DMS79 (cell line): ENCODE measurements at places on chromosomes 13 and 19.
A peak's percentile ranks its signal among the peaks of the same experiment; 100 is the strongest.

- peak; percentile 32 for DNase-seq
Observed at GRCh38 chr19:48819366-48819816, 8.6 kb upstream of the BCAT2 start.

GRCh38 chr13:31853643-31854326, 114.5 kb downstream of the RXFP2 start:
- DNase-seq, result no peak

GRCh38 chr19:9847087-9847671, 12.1 kb downstream of the PIN1 start:
- no peak for DNase-seq

GRCh38 chr19:10766049-10766623, 48.3 kb downstream of the DNM2 start:
- DNase-seq, result no peak

DNA sequence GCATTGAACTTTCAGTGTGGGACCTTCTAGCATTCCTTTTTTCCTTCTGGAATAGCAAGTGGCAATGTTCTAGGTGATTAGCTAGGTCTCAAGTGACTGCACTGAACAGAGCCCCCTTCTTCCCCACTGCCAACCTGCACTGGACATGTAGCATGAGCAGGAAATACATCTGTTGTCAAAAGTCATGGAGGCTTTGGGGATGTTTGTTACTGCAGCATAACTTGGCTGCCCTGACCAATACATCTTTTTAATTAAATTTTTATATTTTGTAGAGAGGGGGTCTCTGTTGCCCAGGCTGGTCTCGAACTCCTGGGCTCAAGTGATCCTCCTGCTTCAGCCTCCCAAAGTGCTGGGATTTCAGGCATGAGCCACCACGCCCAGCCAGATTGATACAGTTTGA, 163.6 kb downstream of the CACNA1A start:
- DNase-seq, result no peak

- no peak for DNase-seq
Observed at GRCh38 chr19:5149932-5150901, 181.3 kb downstream of the KDM4B start.

DNA sequence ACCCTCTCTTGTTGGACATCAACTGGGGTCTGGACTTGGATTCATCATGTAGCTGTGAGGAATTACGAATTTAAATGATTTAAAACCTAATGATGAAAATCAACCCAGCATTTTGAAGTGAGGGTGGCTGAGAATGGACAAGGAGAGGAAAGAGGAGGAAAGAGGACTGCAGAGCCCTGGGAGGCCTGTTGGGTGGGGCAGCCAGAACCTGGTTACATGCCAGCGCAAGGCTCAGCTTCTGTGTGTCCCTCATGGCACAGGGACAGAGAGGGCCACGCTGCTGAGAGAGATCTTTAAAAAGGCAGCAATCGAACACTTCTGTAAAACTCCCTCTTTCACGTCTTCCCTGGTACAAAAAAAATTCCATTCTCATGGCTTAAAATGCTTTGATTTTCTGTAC, 292.7 kb downstream of the MYO16 start:
- DNase-seq, result no peak

- no peak for DNase-seq
Observed at GRCh38 chr13:76016799-76017400, 380.8 kb downstream of the LMO7 start.

DNA sequence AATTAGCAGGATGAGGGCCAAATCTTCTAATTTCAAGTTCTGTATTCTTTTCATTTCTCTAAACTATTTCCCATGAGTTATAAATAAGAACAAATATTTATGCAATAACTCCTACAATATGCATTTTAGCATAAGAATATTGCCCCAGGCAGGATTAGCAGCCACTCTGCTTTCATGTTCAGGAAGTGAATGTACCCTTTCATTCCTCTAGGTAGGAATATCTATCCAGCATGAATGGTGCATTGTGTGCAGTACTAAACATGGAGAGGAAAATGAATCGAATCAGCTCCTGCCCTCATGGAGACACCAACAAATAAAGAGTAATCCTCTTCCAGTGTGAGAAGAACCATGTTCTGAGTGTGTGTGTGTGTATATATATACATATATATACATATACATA, 41.0 kb downstream of the LHFPL6 start:
- no peak for DNase-seq

- no peak for DNase-seq
Observed at GRCh38 chr13:39407786-39408185, 195.2 kb downstream of the LHFPL6 start.

DNA sequence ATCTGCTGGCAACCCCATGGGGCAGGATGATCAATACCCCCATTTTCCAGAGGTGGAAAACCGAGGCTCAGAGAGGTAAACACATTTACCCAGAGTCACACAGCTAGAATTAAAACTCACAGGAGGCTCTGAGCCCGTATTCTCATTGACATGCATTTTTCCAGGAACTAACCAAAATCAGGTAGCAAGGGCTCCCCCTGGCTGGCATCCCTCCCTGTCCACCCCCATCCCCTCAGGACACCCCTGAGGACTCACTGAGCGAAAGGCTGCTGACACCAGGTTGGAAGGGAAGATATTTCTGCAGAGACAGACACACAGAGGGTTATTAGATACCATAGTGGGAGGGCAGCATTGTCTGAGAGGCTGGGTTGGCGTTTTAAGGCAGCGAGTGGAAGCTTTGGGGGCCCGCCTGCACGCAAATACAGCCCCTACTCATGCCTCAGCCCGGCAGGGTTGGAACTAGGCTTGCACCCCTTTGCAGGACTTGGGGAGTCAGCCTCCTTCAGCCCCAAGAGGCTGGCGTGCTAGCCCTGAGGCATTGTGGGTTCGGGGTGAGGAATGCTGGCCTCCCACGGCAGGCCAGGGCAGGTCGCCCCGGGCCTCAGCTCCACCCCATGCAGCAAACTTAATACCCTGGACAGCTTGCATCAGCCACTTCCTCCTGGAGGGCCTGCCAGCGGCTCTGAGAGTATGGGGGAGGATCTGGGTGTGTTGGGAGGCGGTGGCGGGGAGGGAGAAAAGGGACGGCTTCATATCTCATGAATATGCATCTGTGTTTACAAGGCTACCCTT, 3.9 kb downstream of the SLC1A5 start:
- DNase-seq, result peak; percentile 67

DNA sequence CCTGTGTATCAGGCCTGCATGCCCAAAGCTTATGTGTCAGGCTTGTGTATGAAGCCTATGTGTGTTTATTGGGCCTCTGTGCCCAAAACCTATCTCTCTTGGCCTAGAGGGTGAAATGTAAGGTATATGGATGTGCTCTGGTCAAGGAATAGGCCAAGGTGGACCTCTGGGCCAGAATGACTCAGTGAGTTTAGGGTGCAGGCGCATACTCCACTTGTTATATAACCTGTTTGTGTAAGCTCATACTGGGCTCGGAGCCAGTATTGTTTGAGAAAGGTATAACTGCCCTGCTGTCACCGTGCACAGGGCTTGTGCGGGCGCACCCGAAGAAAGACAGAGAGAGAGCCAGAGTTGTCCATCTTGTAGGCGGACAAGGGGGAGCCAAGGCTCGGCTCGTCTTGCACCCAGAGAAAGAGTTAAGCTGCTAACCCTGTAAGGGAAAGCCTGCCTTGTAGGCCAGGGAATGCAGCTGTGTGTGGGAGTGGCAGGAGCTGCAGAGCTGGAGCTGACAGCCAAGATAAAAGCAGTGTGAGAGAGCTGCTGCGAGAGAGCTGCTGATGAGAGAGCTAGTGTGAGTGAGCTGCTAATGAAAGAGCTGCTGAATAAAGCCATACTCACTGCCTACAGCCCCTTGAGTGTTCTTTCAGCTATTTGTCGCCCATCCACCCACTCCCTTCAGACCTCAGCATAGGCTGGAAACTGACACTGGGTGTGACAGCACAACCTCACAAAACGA, 43.4 kb upstream of the N4BP2L1 start:
- no peak for DNase-seq

DNA sequence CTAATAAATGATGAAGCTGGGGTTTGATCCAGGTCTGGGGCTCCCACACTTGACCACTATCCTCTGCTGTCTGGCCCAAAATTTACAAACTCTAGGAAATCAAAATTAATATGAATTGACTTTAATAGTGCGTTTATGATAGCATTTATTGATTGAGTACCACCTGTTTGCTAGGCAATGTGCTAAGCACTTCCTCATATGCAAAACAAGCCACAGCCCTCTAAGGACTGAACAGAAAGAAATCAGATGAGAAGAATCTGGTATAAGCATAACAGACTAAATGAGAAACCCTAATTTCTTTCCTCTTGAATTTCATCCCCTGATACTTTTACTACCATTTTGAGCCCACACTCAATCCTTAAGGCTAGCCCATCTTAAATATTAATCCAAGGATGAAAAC, 6.6 kb upstream of the MLNR start:
- no peak for DNase-seq

DNA sequence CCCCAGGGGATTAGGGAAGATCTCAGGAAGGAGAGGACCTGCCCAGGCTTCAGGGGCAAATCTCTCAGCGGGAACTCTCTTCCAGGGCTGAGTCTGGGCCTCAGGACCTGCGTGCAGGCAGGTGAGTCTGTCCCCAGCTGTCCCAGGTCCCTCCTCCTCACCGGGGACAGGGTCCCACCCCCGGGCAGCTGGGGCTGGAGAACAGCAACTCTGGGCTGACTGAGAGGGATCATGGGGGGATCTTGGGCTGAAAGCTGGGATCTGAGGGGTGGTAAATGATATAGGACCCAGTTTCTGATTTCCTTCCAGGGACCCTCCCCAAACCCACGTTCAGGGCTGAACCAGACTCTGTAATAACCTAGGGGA, 14.3 kb downstream of the LILRA1 start:
- no peak for DNase-seq

- no peak for DNase-seq
Observed at GRCh38 chr19:6654347-6655310, 15.3 kb downstream of the TNFSF14 start.

DNA sequence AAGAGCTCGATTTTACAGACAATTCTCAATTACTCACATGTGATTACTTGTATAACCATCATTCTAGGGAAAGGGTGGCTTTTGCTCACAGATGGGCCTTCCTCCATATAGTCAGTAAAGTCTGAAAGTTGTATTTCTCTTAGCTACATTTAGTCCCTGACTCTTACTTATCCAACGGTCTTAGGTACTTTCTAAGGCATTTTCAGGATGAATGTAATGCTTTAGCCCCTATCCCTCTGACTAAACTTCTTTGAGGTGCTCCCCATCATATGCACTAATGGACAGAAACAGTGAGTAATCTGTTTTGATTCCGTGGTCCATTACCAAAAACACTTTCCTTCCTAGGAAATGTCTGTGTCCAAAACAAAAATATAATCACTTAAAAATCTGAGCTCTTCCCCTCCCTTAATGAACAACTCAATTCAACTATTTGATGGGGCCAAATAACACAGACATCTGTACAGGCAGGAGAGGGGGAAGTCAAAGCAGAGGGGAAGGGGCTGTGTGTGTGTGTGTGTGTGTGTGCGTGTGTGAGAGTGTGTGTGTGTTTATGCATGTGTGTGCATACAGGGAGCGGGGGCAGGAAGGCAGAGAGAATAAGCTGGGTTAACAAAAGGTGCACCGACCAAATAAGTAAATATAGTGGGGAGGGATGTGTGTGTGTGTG, 84.9 kb downstream of the USP12 start:
- no peak for DNase-seq

DNA sequence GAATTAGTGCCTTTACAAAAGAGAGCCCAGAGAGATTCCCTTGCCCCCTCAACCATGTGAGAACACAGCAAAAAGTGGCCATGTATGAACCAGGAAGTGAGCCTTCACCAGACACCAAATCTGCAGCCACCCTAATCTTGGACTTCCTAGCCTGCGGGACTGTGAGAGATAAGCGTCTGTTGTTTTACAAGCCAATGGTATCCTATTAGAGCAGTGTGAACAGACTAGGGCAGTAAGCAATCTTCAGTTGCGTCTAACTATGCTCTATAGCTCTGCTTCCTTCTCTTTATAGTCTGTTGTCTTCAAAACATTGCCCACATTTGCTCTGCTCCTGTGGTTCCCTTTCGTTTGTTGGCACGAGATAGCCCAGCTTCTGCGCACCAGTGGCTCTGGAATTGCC, 109.5 kb upstream of the FNDC3A start:
- no peak for DNase-seq

- DNase-seq, result no peak
Observed at GRCh38 chr19:44002212-44002565, 568 bp upstream of the ZNF230 start.

DNA sequence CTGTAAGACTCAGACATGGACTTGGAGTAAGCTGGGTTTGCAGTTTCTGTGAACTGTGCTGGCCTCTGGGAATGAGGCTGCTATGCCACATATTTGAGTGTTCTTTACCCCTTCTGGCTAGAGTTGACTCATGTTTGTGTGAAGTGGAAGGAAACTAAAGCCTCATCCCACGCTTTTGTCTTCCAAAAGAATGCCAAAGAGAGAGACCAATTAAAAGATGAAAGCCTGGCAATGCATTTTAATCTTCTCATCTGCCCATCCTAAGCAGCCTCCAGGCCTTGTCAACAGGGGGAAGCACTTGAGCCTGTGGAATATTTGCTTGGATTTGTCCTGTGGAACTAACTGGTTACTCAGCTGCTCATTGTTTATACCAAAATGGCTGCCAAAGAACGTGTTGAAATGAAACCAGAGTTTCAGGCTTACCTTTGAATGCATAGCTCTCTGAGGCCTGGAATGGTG, 49.1 kb downstream of the LMO7 start:
- no peak for DNase-seq

- no peak for DNase-seq
Observed at GRCh38 chr13:95164830-95165229, 136.4 kb downstream of the ABCC4 start.

DNA sequence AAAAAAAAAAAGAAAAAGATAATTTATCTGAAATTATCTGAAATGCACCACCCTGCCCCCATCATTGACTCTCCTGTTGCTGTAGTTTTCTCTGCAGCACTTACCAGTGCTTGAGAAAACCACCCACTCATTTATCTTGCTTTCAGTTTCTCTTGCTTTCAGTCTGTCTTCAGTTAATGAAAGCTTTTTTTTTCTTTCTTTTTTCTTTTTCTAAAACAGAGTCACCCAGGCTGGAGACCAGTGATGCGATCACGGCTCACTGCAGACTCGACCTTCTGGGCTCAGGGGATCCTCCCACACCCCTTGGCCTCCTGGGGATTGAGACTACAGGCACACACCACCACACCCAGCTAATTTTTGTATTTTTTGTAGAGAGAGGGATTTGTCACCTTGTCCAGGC, 4.3 kb upstream of the ACP5 start:
- no peak for DNase-seq

GRCh38 chr19:31511696-31512095, 162.5 kb upstream of the TSHZ3 start:
- no peak for DNase-seq

DNA sequence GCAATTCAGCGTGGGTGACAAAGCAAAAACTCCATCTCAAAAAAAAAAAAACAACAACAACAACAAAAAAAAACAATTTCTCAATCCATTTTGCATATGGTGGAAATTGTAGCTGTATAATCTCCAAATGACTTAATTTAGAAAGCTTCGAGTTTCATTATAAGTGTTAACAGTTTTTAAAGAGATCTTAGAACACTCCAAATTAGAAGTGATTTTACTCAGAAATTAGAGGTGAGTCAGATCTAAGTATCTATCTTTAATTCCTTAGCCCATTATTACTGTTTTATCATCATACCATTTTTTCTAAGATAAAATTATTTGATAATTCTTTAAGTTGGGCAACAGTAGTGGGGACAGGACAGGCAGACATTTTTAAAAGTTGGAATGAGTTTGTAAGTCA, 60.5 kb downstream of the ZMYM2 start:
- no peak for DNase-seq

- no peak for DNase-seq
Observed at GRCh38 chr19:50882188-50882587, 8.9 kb downstream of the KLK2 start.
